ENCODE measurements at places on chromosomes 6 and 20.

DNA sequence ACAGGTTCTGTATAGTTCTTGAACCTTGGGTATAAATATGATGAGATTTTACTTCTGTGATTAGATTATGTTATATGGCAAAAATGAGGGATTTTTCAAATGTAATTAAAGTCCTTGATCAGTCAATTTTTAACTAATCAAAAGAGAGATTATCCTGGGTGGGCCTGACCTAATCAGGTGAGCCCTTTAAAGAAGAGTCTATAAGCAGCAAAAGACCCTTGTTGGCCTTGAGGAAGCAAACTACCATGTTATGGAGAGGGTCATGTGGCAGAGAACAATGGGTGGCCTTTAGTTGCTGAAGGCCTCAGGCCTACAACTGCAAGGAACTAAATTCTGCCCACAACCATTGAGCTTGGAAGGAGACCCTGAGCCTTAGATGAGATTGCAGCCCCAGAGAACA is 102.5 kb upstream of the RIPOR2 start:
- DNase-seq = no peak

GRCh38 chr6:30837870-30838269 is 46.4 kb upstream of the DDR1 start:
- DNase-seq = no peak

DNA sequence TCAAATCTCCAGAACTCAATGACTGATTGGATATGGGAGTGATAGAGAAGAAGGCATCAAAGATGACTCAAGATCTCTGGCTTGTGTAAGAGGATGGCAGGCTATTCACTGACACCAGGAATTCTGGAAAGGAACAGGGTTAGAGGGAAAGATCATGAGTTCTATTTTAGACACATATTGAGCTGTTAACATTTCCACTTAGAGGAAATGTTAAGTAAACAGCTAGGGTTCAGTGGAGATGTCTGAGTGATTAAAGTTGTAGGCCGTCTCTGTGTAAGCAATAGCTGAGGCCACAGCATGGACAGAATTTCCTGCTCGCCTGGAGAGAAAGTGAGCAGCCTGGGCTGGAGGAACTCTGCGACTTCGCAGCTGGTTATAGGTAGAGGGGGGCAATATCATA is 21.0 kb downstream of the ZC3H12D start:
- peak; percentile 25 for DNase-seq

DNA sequence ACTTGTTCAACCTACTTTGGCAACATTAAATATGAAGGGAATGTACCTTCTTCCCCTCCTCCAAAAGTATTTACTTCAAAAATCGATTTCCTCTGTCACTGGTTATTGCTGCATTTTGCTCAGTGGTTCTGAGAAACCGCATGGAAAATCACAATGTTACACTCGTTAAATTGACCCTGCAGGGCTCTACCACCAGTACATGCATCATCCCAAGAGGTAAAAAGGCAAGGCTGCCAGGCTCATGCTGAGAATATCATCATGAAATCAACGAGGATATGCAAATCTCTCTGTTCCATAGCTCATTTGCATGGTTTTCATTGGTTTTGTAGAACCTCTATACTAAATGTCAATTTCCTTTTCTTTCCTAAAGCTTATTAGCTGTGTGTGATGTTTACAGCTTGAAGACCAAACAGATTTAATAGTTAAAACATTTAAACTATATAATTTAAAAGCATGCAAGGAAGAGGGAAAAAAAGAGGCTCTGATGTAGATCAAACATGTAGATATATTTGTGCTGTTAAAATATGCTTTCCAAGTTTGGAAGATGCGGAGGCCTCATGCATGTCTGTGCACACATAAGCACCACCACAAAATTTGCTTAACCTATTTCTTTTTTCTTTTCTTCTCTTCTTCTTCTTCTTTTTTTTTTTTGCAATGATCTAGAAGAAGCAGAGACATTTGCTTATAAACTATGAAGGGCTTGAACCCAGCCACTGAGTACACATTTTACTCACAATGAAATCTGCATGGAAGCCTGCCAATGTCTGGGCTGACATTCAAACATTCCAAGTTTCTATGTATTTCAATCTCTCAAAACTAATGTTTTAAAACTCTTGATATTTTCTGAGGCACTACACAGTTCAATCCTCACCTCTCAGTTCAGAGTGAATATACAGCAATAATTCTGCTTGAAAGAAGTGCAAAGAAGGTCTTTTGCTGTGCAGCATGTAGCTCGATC is 194.0 kb downstream of the GMPR start:
- no peak for DNase-seq

DNA sequence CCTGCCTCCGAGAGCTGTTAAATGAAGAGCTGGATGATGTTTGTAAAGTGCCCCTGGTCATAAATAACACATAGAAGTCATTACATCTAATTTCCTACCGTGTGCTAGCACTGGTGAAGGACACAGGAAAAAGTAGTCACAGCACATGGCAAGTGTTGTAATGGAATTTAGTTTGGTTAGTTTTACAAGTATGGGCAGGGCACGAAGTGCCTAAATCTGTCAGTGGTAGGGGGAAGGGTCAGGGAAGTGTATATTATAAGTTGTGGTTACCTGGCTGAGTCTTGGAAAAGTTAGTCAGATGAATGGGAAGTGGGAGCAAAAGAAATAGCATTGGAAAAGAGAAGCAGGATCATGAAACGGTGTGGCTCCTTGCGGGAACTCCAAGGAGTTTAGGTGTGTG is 1.6 kb downstream of the RIPPLY2 start:
- no peak for DNase-seq

- no peak for DNase-seq
Observed at GRCh38 chr20:64083804-64084684, at the start of gene LKAAEAR1. Gene LKAAEAR1, minus strand, starts transcription at chr20:64084398. Its CDS starts 179 bp downstream, at chr20:64084219.

DNA sequence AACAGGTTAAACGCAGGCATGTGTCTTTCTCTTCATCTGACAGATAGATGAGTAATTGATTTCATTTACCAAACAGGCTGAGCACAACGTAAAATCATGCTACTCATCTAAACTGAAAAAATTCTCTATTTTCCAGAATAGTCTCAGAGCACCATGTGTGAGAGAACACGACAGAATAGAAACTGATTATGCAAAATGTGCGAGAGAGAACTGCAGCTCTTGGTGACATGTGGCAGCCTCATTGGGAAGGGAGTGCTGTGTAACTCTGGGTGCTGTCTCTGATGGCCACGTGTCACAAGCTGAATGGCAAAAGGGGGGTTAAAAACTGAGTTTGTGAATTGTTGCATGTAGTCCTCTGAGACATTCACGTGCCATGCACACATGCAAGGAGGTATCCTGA is 143.7 kb upstream of the ATXN1 start:
- DNase-seq = no peak

Data from kidney tubule cell (primary cell).